ENCODE measurements at places on chromosomes 3 and 15.
A peak's percentile ranks its signal among the peaks of the same experiment; 100 is the strongest.

GRCh38 chr15:37372064-37372463 is 271.7 kb upstream of the MEIS2 start:
- DNase-seq = no peak

GRCh38 chr15:31023841-31024240 is 32.4 kb upstream of the MTMR10 start:
- DNase-seq = no peak

DNA sequence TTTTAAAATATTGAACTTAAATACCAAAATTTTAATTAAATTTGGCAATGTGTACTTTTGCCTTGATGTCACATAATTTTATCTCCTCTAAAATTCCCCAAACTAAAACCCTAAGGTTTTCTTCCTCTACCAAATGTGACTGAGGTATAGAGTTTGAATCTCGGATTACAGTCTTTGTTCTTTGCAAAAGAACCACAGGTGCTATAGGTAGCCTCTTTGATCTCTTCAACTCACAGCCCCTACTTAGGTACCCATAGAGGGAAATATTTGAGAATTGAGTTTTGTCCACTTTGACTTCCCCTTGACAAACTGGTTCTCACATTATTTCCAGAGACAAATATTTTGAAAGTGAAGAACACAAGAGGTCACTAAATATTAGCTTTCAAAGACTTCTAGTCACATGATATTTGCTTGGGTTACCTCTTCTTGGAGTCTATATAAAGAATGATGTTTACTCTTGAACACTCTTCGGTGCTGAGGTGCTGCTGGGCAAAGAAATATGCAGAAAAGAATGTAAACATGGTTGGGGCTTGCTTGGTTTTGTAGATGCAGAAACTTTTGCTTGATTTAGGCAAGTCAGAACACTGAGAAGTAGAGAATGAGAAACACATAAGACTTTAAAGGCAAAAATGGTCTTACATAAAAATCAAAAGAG is 120.8 kb upstream of the MCTP2 start:
- no peak for DNase-seq

DNA sequence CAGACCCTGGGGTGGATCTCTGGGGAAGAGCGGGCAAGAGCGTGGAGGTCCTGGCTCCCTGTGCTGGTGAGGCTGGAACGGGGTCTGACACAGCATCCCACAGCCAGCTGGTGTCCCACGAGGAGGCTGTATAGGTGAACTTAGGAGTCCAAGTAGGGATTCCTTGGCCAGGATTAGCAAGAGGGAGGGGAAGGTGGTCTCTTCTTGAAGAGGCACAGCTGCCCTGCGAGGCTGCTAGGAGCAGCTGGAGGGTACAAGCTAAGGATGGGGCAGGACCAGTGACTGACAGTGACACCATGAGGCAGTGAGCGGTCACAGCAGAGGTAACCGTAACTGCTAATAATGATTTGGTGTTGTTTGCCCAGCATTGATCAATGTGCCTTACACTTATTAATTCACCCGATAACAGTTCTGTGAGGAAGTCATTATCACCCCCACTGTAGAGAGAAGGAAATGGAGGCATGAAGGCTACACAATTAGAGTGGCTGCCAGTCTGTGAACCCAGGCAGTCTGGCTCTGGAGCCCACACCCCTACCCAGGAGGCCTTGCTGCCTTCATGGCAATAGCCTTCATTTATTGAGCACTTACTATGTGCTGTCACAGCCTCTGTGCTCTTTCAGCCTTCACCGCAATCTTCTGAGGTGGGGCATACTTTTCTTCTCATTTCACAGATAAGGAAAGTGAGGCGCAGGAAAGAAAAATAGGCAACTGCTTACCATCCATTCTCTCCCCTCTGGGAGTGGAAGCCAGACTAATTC is 59.4 kb downstream of the TMEM44 start:
- no peak for DNase-seq

DNA sequence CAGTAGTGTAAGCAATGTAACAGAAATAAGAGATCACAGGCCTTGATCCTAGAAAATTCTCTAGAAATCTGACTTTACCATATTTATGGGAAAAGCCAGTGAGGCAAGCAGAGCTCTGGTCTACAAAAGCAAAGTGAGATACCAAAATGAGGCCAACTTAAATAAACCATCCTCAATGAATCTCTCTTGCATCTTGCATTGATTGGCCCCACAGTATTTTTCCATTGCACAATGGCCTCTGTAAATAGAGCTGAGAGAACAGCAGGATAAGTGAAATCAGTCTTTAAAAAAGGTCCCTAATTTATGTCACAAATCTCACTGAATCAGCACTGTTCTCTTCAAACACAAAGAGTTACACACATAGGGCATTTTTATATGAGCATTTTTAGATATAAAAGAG is 8.9 kb downstream of the CFAP20DC start:
- DNase-seq = no peak

DNA sequence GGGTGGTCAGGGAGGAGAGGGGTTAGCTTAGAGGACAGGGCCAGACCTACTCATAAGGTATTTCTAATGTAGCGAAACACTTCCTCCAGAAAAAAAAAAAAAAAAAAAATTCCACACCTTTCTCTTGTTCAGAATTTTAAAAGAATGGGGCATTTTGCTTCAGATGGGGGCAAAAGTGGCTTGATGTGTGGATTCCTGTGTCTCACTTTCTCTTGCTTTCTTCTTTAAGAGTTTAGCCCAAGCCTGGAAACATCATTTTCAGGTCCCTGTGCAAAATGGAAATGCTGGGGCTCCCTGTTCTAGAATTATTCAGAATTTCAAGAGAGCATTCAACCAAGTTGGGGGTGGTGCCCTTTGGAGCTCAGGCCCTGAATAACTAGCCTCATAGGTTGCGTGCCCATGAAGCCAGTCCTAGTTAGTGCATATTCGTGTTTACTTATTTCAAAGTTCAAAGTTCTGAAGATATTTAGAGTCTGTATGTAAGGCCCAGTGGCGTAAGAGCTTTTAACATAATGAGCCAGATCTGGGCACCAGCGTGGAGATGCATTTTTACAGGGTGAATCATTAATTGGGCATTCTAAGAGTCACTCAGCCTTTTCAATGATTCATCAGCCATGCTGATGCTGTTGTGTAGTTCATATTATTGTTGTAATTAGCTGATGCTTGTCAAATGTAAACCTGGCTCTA is 104.5 kb downstream of the RPLP1 start:
- no peak for DNase-seq

GRCh38 chr3:33687406-33688010 is 30.5 kb downstream of the CLASP2 start:
- DNase-seq = no peak

- DNase-seq = no peak
Observed at GRCh38 chr3:189508784-189509501, 122.2 kb upstream of the TP63 start.

GRCh38 chr3:196159526-196159925 is 51.7 kb downstream of the ZDHHC19 start:
- no peak for DNase-seq

GRCh38 chr3:110419096-110419495 is 652.5 kb upstream of the NECTIN3 start:
- DNase-seq = no peak

DNA sequence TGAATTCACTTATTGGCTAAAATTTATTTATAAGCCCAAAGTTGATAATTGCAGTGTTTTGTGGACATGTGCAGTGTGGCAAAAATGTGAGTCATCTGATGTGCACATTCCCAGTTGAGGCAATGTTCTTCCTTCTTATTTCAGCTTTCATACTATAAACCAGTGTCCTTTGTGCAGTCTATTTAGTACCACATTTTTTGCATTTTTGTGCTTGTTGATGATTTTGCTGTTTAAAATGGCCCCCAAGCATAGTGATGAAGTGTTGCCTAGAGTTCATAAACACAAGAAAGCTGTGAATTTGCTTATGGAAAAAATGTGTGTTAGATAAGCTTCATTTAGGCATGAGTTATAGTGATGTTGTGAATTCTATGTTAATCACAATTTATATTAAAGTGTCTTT is 19.4 kb upstream of the IL20RB start:
- no peak for DNase-seq

DNA sequence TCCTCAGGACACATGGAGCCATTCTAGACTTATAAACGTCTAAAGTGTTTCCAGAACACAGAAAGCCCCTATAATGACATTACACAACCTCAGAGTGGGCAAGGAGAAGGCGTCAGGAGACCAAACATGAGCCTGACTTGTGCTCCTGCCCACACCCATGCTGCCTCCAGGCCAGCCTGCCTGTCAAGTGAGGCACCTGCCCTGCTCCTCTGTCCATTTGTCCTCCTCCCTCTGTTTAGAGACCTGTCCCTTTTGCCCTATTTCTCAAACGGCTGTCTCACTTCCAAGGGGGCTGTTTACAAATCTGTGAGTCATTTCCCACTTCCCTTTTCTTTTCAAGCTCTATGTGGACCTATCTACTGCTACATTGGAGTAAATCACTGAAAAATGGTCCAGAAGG is 21.0 kb downstream of the ZDHHC3 start:
- DNase-seq = no peak

GRCh38 chr15:96329403-96329981 is 1.0 kb upstream of the NR2F2 start:
- no peak for DNase-seq

GRCh38 chr3:40166997-40167396 is 142.5 kb upstream of the EIF1B start:
- no peak for DNase-seq

GRCh38 chr15:76139368-76140073 is 79.7 kb downstream of the TMEM266 start:
- peak; percentile 40 for DNase-seq

- no peak for DNase-seq
Observed at GRCh38 chr3:147030274-147030673, 376.1 kb downstream of the ZIC4 start.

GRCh38 chr3:165225604-165226003 is 29.4 kb upstream of the SLITRK3 start:
- DNase-seq = no peak

DNA sequence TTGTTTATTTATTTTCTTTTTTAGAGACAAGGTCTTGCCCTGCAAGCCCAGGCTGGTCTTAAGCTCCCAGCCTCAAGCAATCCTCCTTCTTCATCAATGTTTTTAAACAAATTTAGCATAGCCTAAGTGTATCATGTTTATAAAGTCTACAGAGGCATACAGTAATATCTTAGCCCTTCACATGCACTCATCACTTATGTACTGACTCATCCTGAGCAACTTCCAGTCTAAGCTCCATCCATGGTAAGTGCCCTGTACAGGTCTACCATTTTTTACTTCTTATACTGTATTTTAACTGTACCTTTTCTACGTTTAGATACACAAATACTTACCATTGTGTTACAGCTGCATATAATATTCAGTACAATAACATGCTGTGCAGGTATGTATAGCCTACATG is 860.0 kb downstream of the FHIT start:
- no peak for DNase-seq

DNA sequence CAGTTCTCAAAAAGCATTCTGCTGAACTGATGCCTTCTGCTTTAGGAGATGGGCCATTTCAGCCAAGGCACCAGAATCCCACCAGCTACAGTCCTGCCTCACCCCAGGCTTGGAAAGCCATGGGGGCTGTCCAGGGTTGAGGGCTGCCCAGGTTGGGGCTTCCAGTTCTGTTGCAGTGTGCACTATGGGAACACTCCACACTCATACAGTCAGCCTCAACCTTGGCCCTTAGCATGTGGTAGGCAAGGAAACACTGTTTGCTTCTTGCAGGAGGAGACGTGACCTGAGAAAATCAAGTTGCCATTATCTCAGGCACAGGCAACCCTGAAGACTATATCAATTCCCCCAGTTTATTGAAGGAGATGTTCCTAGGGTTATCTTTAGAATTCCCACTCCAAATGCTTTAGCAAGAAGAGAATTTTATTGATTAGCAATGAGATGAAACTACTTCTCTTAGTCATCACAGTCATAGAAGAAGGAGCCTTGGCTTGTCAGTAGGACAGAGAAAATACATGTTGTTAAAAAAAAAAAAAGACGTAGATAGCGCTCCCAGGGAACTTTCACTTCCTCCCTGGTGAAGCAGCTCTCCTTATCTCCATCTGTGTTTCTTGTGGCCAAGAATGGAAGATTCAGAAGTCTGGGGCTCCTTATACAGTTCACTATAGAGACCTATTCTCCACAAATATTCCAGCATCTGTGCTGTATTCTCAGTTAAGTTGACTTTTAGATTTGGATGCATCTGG is 38.3 kb upstream of the IL12A start:
- DNase-seq = no peak

DNA sequence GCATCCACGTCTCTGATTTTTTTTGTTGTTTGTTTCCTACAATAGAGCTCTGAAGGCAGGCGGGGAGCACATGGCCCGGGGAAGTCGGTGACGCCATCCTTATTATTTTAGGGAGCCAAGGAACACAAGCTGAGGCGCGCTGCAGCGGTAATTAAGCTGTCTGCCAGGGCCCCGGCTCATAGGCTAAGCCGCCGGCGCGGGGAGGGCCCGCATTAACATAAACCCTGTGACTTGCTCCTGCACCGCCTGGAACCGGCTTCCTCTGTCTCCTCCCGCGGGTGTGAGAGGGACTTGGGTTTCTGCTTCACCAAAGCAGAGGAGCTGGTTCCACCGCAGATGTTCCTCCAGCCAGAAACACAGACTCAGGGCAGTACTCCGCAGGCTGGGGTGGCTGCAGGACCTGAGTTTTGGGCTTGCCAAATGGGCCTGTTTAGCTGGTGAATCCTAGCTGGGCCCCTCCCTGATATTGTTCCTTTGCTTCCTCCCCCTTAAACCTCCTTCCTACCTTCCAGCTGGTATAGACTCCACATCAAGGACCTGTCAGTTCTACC is 25.3 kb downstream of the ANP32A start:
- DNase-seq = peak; percentile 25

- DNase-seq = no peak
Observed at GRCh38 chr15:27541581-27541980, 557.5 kb downstream of the OCA2 start.

DNA sequence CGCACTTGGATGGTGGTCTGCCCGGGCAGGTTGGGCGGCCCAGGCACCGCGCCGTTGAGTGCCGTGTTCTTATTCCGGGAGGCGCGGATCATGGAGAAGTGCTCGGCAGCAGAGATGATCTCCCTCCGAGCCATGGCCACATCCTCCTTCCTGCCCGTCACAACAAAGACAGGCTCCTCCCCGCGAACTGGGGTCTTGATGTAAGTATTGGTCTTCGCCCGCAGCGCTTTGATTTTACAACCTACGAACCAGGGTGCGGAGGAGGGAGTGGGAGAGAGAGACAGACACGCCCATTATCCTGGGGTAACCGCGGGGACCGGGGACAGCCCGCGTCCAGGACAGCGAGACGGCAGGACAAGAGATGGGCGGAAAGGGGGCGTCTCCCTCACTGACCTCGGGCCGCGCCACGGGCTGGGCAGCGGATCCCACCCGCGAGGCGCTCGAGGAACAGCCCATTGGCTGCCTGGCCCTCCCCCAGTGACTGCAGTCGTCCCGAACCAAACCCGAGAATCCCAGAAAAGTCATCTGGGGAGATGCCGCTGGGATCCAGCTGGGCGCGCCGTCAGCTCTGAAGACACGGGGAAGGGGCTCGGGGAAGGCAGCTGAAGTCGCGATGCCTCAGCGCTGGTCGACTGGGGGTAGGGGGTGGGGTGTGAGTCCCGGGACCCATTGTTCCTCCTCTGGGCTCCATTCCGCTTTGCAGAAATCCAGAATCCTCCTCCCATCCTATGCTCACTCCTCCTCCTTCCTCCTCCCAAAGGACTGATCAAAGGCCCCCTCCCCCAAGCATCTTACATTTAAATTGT is 1.2 kb downstream of the MEX3B start:
- no peak for DNase-seq
